ENCODE measurements at places on chromosomes 1 and 21.
A peak's percentile ranks its signal among the peaks of the same experiment; 100 is the strongest.

GRCh38 chr1:10888291-10888690 is 91.8 kb upstream of the CASZ1 start:
- DNase-seq: no peak

GRCh38 chr1:96882096-96882495 is 160.5 kb downstream of the PTBP2 start:
- DNase-seq: no peak

GRCh38 chr1:150544204-150544603 is 5.0 kb upstream of the ADAMTSL4 start:
- no peak for DNase-seq

DNA sequence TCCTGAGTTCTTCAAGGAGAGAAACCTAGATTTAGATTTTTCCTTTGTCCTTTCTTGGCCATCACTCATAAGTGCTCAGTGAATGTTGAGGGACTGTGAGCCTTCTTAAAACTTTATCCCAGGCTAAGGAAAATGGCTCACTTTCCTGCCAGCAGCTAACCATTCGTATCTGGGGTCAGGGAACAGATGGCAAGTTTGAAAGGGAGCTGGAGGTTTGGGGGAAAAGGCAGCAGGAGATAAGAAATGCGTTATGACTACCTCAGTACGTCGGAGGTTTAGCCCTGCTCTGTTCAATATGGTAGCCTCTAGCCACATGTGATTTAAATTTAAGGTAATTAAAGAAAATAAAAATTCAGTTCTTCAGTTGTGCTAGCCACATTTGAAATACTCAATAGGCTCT is 13.3 kb downstream of the RRP15 start:
- DNase-seq: no peak

- DNase-seq: no peak
Observed at GRCh38 chr1:93597709-93598108, 83.9 kb downstream of the BCAR3 start.

DNA sequence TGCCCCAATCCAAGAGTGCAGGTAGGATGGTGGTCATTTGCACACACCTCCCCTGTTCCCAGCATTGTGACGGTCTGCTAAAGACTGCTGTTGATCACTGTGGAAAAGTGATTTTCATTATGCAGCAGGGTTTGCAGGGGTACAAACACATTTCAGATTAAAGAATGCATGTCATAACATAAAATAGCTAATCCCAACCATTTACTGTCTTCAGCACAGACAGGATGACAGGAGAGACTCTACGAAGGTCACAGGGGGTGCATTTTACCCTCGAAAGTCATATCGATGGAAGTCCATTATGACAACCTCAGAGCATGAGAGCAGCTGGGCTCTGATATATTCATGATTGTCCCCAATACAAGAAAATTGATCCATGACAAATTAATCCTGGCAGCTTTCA is 302.6 kb downstream of the AJAP1 start:
- DNase-seq: no peak

GRCh38 chr1:25766721-25767436 is 33.1 kb upstream of the SELENON start:
- peak; percentile 20 for DNase-seq

DNA sequence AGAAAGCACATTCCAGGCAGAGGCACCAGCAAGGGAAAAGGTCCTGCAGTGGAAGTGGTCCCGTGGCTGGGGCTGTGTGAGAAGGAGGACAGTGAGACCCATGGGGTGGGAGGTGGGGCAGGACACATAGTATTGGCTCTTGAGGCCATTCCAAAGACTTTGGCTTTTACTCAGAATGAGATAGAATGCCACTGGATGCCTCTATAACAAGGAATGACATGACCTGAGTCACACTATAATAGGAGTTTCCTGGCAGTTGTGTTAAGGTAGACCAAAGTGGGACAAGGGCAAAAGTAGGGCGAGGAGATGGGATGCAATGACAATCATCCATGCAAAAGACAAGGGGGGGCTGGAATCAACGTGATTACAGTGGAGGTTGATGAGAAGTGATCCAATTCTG is 24.7 kb upstream of the LAMC2 start:
- DNase-seq: peak; percentile 85

DNA sequence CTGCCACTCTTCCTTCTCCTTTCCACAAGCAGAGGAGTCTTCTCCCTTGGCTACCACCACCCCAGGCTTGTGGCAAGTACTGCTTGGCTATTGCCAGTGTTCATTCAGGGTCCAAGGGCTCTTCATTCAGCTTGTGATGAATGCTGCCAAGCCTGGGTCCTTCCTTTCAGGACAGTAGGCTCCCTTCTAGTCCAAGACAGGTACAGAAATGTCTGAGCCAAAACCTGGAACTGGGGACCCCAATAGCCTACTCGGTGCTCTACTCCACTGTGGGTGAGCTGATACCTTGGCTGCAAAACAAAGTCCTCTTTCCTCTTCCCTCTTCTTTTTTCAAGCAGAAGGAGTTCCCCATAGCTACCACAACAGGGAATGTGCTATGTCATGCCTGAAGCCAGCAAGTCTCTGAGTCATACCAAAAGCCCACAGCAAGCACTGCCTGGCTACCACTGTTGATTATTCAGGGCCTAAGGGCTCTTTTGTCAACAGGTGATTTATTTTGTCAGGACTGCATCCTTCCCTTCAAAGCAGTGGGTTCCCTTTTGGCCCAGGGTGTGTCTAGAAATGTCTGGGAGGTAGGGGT is 268.9 kb downstream of the HHAT start:
- DNase-seq: peak; percentile 89

DNA sequence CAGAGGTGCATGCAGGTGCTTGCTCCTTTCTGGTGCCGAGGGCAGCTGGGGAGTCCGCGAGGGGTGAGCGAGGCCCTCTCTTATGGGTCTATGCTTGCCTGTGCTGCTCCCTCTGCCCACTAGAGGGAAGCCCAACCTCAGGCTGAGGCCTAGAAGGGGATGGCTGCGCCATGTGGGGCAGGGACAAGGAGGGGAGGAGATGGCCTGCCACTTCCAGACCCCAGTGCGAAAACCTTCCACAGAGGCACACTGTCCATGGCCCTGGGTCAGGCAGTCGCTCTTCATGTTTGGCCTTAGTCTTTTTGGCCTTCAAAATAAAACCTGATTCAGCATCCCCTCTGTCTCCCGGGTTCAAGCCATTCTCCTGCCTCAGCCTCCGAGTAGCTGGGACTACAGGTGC is 14.0 kb downstream of the RHBG start:
- DNase-seq: peak; percentile 86

DNA sequence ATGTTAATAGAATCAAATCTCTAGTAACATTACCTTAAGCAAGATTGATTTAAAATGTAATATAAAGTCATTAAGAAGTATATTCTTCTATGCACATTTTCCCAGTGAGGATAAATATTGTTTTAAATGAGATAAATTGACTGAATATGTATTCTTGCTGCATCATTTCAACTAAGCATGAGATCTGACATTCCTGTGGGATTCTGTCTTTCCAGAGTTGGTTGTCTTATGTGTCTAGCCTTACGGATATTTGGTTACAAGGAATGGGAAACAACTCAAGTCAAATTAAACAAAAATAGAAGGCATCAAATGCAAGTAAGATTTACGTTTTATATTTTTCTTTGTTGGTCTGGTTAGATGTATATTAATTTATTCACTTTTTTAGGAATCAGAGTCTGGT is 287.5 kb downstream of the PTGER3 start:
- no peak for DNase-seq

DNA sequence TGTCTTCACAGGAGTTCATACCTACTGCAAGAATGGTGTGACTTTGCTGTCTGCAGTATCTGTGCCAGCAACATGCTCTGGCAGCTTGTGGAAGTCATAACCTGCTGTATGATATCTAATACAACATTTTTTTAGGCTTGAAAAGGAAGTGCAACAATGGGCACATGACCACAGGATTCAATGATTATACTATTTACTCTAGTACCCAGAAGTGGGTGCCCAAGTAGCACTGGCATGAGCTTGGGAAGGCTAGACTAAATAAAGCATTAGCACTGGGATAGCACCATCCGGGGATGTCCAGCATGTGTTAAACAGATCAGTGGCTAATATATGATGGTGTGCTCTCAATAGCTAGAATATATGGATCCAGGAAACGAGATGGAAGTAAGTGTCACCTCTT is 98.6 kb upstream of the PDE4B start:
- DNase-seq: no peak

DNA sequence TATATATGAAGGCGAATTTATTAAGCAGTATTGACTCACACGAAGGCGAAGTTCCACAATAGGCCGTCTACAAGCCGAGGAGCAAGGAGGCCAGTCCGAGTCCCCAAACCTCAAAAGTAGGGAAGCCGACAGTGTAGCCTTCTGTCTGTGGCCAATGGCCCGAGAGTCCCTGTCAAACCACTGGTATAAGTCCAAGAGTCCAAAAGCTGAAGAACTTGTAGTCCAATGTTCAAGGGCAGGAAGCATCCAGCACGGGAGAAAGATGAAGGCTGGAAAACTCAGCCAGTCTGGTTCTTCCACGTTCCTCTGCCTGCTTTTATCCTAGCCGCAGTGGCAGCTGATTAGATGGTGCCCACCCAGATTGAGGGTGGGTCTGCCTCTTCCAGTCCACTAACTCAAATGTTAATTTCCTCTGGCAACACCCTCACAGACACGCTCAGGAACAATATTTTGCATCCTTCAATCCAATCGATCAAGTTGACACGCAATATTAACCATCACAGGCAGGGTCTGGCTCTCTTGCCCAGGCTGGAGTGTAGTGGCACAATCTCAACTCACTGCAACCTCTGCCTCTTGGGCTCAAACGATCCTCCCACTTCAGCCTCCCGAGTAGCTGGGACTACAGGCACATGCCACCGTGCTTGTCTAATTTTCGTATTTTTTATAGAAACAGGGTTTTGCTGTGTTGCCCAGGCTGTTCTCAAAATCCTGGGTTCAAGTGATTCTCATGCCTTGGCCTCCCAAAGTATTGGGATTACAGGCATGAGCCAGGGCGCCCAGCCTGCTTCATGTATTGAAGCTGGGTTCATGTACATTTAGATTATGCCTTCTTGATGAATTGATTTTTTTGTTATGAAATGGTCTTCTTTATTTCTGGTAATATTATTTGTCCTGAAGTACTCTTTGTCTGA is 85.3 kb downstream of the DHRS3 start:
- no peak for DNase-seq

DNA sequence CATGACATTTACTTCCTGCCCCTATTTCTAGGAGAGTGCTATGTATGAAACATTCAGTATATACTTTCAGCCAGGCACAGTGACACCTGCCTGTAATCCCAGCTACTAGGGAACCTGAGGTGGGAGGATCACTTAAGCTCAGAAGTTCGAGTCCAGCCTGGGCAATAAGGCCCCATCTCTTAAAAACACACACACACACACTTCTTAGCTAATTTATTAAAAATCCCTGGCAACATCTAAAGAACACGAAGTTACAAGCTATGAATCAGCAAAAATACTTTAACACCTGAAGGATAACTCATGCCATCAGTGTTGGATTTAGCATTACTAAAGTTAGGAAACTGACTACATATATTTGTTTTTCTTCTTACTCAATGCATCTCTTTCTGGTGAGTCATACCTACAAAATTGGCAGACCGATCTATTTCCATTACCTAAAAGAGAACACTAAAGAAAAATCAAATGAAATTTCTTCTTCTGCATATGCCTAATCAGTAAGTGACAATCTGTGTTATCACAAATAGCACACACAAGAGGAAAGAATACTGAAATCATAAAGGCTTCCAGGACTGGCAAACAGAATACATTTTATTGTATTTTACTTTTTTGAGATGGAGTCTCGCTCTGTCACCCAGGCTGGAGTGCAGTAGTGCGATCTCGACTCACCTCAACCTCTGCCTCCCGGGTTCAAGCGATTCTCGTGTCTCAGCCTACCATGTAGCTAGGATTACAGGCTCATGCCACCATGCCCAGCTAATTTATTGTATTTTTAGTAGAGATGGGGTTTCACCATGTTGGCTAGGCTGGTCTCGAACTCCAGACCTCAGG is 41.4 kb downstream of the RNF115 start:
- peak; percentile 97 for DNase-seq

- DNase-seq: peak; percentile 50
Observed at GRCh38 chr1:119132179-119132578, 8.3 kb downstream of the WARS2 start.

DNA sequence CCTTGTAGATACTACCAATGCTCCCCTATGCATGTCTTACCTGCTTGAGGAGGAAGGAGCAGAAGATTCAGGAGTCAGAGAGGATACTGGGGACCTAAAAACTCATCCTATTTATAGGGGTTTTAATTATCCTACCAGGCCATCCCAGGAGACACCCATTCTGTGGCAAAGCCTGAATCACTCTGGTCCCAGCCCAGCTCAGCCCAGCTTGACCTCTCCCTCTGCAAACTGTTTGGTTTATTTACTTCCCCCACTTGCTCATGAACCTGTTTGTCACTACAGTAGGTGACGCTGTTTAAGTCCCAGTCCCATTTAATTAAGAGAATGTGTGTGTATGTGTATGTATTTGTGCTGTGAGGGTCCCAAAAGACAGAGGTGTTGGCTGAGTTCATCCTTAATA is at the start of gene RPTN:
Gene RPTN, minus strand, starts transcription at position 85 of the 400 bp plus-strand sequence. CDS start 1,339 bp downstream, outside the sequence.
- DNase-seq: peak; percentile 17

DNA sequence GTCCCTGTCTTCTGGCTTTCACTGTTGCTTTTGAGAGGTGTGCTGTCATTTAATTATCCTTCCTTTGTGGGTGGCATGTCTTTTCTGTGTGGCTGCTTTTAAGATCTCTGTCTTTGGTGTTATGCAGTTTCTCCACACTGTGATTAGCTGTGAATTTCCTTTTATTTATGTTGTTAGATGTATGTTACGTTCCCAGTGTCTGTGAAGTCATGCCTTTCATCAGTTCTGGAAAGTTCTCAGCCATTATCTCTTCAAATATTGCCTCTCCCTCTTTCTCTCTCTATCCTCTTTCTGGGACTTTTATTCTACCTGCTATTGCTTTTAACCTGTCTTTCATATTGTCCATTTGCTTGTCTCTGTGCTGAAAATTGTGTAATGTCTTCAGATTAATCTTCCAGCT is 21.0 kb upstream of the CSF3R start:
- DNase-seq: no peak

- DNase-seq: no peak
Observed at GRCh38 chr1:76113446-76113845, 38.9 kb downstream of the ST6GALNAC3 start.

Measured in PC-3 (cell line).